ENCODE measurements at places on chromosomes 2 and 18. TPM values are rescaled to one million over a fixed set of nuclear protein-coding genes. Genes with fewer than 3 reads are reported as not detected.

DNA sequence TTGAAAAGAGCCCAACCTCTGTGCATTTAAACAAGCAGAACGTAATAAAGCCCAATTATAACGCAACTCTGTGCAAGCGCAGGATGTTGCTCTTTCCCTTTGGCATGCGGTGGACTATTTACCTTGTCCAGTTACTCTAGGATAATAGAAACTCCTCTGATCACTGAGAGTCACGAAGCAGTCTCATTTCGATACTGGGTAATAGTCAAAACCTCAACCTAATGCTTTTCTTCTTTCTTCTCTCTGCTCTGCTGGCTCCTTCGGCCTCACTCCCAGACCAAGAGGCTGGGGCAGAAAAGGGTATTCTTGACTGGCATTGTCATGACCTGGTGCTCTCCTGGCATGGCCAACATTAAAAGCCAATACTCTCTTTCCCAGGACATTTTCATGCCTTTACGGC, 89.7 kb upstream of the GCFC2 start:
- DNase-seq = no peak

DNA sequence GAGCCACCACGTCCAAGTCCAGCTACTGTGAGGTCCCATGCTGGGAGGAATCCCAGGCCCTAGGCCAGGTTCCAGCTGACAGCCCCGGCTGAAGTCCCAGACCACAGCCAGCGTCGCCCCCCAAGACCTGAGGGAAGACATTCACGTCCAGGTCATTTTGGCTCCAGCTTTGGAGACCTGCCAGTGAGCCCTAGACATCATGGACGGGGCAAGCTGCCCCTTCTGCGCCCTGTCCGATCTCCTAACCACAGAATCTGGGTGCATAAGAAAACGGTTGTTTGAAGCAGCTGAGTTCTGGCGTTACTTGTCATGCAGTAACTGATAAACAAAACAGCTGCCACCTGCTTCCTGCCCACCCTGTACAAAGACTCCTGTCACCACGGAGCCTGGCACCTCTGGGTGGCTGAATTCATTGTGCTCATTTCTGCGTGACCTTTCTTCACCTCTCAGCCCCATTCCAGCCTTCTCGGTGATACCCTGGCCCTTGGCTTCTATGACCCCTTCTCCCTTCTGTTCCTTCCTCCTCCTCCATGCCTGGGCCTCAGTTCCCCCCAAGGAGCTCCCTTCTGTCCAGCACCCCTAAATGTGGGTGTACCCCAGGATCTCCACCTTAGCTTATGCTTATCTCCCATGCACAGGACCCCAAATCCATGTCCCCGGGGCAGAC, 72.6 kb upstream of the SMAD7 start:
- peak; percentile 26 for DNase-seq

- DNase-seq = no peak
Observed at GRCh38 chr2:88521445-88522073, 69.1 kb upstream of the FOXI3 start.

The GPR17 gene
- total RNA-seq = not detected

The KANSL3 gene
- total RNA-seq = 63.8 TPM

Data from activated naive CD8-positive, alpha-beta T cell treated with anti-CD3 and anti-CD28 coated beads, Interleukin-2, amount 10 ng/mL, durations not matched to agents 7 days and 5 days (primary cell).